ENCODE measurements at places on chromosomes 7 and 10.
A peak's percentile ranks its signal among the peaks of the same experiment; 100 is the strongest.

DNA sequence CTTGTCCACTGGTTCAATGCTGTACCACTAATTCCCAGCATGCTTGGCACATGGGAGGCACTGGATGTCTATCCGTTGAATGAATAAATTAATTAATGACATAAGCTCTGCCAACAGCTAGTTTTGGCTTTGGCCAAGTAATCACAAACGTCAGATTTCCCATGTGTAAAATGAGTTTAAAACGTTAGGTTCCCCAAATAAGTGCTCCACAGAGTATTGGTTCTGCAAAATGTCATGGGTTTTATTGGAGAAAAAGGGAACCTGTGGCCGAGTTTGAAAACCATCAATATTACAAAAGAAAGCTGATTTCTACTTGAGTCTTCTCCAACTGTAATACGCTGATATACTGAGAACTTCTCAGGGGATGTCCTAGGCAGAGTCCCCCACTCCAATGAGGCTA lies 23.2 kb downstream of the ELMO1 start:
- no peak for DNase-seq

DNA sequence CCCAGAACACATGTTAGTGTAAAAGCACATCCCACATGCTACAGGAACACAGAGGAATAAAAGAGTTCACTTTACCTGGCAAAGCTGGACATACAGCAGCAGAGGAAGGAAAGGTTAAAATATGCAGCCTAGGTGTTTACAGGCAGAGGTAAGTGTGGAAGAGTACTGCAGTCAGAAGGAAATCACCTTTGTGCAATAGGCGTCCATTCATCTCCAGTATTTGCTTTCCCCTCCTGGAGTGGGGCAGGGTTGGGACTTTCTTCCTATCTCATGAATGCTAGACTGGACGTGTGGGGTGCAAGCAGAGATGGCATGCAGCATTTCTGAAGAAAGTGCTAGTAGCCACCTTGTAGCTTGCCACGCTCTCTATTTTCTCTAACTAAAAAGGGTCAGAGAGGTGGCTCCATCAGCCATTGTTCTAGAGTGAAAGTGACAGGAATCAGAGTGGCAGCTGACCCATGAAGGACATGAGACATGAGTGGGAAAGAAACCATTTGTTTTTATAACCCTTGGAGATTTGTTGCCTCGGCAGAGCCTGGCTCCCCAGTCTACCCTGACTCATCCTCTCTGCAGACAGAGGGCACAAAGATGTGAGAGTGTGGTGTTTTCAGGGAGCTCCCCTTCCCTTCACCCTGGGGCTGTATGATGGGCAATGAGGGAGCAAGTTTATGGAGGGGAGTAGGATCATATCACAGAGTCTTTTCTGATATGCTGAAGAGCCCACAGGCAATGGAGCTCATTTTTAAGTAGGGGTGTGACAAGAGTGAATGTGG lies 101.2 kb upstream of the SEC61G start:
- no peak for DNase-seq

GRCh38 chr7:43454936-43455518 lies 127.9 kb upstream of the STK17A start:
- DNase-seq = no peak

- DNase-seq = no peak
Measured at GRCh38 chr10:24493165-24493564, 230.5 kb downstream of the ARHGAP21 start.

GRCh38 chr7:132508724-132509353 lies 67.4 kb downstream of the PLXNA4 start:
- DNase-seq = no peak

GRCh38 chr10:44689368-44689767 lies 221.8 kb upstream of the TMEM72 start:
- no peak for DNase-seq

GRCh38 chr10:538895-539294 lies 150.6 kb downstream of the DIP2C start:
- DNase-seq = no peak

- no peak for DNase-seq
Measured at GRCh38 chr10:77963901-77964300, 37.3 kb upstream of the DLG5 start.

DNA sequence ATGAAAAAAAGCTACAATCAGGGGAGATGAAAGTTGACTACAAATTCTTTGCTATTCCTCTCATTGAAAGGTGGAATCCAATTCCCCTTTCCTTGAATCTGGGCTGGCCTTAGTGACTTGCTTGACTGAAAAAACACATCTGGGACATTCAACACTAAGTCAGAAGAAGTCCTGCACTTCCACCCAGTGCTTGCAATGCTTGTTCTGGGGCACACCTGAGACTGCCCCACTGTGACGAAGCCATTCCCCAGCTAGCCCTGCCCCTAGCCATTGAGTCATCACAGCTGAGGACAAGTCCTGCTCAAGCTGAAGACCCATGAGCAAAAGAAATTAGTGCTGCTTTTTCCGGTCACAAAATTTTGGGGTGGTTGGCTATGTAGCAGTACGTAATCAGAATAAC lies 19.2 kb upstream of the GRID1 start:
- DNase-seq = no peak

GRCh38 chr10:123475466-123475865 lies 190.7 kb upstream of the GPR26 start:
- no peak for DNase-seq

DNA sequence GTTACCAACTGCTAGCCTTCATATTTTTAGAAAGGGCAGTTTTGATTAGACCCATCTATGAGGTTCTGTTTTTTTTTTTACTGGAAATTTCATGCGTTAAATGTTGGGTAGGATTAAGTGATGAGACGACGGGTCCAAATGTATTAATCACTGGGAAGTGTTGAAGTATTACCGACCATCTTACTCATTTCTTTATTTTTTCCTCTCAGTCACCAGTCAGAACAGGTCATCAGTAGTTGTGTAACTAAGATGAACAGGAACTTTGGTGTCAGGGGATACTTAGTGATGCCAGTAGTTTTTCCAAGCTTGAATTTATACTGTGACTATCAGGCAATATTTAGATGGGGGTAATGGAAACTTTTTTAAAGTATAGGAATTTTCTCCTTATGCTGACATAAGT lies 14.2 kb downstream of the TFAM start:
- no peak for DNase-seq

DNA sequence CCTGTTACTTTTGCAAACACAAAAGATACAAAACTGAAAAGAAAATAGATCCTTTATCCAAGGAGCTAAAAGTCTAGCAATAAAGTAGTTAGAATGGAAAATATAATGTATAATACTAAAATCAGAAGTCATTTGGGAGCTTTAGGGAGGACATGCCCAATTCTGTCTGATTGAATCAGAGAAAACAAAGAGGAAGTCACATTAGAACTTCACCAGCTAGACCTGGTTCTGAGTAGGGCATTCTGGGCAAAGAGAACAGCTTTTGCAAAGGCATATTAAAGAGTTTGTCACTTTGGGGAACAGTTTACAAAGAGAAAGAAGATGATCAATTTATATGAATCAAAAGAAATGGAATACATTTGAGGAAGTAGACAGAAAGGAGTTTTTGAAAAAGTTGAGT lies 107.0 kb upstream of the PRSS1 start:
- DNase-seq = no peak

- DNase-seq = no peak
Measured at GRCh38 chr10:10778959-10779358, 238.7 kb upstream of the CELF2 start.

- DNase-seq = no peak
Measured at GRCh38 chr7:107130487-107131220, 38.1 kb upstream of the HBP1 start.

DNA sequence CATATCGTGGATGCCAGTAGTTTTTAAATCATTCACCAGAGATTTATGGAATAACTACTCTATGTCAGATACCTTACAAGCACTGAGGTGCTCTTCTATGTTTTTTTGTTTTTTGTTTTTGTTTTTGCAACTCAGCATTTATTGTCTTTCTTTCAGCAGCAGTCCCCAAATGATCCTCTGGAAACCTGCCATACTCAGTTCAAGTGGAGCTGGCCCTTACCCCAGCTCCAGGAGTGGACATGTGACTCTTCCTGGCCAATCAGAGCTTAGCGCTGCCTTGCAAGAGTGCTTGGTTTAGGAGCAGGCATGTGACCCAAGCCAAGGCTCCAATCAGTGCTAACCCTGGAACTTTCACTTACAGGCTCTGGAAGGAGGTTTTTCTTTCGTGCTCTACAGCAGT lies 356.6 kb upstream of the ZMIZ1 start:
- DNase-seq = no peak

- DNase-seq = no peak
Measured at GRCh38 chr10:122930140-122930539, 19.7 kb downstream of the FAM24A start.

DNA sequence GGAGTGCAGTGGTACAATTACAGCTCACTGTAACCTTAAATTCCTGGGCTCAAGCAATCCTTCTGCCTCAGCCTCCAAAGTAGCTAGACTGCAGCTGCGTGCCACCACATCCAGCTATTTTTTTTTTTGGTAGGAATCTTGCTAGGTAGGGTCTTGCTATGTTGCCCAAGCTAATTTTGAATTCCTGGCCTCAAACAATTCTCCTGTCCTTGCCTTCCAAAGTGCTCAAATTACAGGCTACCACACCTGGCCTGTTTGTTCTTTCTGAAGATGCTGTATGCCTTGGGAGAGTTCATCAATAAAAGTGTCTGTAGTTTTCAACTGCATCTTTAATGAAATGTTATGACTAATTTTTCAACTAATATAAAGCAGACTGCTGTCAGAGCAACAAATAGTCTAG lies 452 bp downstream of the SAMD9 start:
- no peak for DNase-seq

- DNase-seq = no peak
Measured at GRCh38 chr7:108045669-108046068, 42.7 kb upstream of the LAMB1 start.

DNA sequence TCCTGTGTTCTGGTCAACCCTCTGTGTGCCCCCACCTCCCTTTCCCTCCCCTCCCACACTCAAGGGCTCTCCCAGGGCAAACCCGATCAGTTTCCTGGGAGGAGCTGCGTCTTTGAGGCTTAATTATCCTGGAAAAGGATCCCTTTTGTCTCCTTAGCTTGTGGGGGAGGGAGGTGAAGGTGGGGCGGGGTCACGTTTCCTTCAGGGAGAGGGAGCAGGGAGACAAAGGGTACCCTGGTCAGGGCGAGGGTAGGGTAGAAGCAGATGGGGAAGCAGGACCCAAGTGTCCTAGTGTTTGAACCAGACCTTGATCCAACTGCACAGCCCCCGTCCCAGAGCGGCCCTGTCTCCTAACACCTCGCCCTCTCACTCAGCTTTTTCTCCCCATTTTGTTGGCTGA lies 90.1 kb downstream of the HIF1AN start:
- no peak for DNase-seq

DNA sequence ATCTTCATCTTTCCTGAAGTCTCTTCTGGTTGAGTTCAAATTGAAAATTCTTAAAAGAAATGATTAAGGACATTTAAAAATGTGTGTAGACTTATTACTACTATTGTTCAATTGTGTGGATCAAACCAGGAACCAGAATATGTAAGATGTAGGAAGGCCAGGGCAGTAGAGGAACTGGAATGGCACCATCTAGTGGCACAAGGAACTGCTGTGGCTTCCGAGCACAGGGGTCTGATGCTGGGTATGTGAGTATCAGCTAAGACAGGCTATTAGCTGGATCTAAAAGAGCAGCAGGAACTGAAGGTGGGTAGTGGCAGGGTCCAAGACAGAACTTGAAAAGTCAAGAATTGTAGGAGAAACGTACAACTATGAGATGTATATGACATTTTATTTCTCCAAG lies 247.3 kb downstream of the SEMA3A start:
- DNase-seq = no peak

DNA sequence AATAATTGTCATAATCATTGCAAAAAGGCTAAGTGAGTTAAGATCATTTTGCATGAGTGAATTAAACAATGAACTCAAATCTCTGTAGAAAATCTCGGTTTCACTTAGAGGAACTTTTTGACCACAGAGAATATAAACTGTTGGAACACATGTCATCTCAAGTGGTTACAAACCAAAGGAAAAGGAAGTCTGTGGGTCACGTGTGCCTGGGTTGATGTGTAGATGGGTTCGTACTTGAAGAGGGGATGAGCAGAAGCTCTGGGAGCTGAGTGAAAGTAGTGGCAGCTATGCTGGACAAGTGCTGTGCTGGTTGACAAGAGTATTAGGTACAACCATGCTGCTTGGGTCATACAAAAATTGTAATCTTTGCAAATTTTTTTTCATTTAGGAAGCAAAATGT lies 35.0 kb downstream of the GLRX3 start:
- no peak for DNase-seq

DNA sequence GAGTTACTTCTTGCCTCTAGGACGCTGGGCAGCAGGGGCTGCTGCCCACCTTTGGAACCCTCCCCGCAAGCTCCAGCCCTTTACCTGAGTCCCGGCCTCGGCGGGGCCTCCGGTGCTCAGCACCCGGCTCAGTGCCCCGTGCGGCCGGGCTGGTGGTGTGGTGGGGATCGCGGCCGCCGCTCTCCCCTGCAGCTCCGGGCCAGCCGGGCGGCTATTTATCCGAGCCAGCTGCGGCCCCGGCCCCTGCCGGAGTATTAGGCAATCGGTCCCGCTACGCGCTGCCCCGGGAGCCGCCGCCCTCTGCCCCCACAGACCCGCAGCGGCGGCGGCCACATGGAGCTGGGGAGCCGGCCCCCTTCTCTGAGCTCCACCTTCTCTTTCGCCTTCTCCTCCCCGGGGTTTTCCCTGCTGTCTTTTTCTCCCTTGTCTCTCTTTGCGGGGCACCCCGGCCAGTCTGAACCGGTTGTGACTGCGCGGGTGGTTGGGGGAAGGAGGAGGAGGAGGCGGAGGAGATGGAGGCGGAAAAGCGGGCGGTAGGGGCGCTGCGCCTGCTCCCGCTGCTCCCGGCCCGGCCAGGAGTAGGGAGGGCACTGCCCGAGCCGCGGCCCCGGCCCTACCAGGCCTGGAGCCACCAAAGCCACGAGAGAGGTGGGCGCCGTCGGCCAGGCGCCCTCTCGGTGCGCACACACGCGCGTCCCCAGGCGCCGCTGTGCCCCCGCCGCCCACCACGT lies at the start of gene SLC16A9:
TSS of gene SLC16A9 (minus strand) at position 456 of the 731 bp plus-strand sequence. CDS start 25,559 bp downstream, outside the sequence.
- peak; percentile 76 for DNase-seq

GRCh38 chr10:125520968-125521367 lies 162.0 kb downstream of the TEX36 start:
- no peak for DNase-seq

GRCh38 chr7:45658716-45659495 lies 84.7 kb downstream of the ADCY1 start:
- DNase-seq = no peak

GRCh38 chr10:69639291-69640195 lies 9.5 kb downstream of the FAM241B start:
- no peak for DNase-seq
